A549 treated with Mapracorat at 1 μM for 4 hours (cell line): ENCODE measurements at places on chromosomes 6 and 20. TPM values are rescaled to one million over a fixed set of nuclear protein-coding genes. Genes with fewer than 3 reads are reported as not detected.

The ADGRG6 gene
- 44.3 to 75.7 TPM (median 63.2 TPM) in 5 replicates for total RNA-seq

The CTCFL gene
- not detected in 5 replicates for total RNA-seq

The UBE3D gene
- 2.9 to 3.6 TPM (median 3.2 TPM) in 5 replicates for total RNA-seq

The CDC25B gene
- 175 to 224 TPM (median 220 TPM) in 5 replicates for total RNA-seq
